ENCODE measurements at places on chromosomes 5 and 9.

DNA sequence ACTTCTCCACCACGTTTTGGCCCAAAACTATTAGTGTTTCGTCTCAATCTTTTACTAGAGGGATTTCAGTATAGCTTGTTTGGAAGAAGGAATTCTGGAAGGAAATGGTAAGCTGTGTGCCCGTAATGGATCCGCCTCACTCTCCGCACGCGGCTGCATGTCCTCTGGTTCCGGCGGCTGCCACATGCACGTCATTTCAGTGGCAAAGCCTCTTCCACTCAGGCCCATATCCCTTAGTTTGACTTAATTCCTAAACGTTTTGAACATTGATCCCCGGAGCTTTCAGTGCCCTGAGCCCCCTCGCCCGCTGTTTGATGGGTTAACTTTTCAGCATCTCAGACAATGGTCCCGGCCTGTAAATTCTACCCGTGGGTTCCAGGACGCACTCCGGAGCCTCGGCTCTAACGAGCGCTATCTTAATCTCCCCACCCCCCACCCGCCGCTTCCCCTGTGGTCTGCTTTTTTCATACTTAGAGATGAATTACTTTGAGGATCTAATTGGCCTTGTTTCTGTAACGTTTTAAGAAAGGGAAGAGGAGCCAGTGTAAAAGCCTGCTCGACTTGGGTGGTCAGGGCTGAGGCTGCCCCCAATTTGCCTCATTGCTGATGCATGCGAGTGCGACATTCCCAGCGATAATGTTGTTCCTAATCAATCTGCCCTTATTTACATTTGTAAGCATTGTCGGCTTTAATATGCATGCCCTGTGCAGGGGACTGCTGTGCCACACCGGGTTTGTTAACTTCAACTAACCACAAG is 4.6 kb downstream of the PTCH1 start:
- DNase-seq: peak; percentile 62

DNA sequence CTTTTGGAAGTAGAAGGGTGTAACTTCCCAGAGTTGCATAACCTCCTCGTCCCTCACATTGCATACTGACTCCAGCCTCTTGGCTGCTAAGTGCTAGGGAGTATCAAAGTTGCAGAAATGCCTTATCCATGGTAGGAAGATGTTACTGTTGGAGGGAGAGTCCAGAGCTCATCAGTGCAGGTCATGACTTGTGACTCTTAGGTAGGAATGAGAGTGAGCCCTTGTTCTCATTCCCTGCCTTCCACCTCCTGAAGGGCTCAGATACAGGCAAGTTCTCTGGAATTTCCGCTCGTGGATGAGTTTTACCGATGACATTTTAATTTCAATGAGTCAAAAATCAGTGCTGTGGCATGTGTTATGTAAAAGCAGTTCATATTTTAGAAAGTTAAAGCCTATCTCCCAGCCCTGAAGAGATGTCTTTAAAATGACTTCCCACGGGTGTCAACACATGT is 17.0 kb downstream of the IRX1 start:
- DNase-seq: no peak

DNA sequence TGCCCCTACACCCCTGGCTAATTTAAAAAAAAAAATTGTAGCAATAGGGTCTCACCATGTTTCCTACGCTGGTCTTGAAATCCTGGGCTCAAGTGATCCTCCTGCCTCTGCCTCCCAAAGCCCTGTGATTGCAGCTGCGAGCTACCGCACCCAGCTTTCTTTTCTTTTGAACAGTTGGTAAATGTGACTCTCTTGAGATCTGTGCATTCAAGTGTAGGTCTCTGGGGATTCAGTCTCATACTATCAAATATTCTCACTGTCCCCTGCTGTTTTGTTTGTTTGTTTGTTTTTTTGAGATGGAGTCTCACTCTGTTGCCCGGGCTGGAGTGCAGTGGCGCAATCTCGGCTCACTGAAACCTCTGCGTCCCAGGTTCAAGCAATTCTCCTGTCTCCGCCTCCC is 42.3 kb upstream of the CXXC5 start:
- no peak for DNase-seq

GRCh38 chr9:90870621-90871326 is 69.2 kb downstream of the SYK start:
- peak; percentile 55 for DNase-seq

DNA sequence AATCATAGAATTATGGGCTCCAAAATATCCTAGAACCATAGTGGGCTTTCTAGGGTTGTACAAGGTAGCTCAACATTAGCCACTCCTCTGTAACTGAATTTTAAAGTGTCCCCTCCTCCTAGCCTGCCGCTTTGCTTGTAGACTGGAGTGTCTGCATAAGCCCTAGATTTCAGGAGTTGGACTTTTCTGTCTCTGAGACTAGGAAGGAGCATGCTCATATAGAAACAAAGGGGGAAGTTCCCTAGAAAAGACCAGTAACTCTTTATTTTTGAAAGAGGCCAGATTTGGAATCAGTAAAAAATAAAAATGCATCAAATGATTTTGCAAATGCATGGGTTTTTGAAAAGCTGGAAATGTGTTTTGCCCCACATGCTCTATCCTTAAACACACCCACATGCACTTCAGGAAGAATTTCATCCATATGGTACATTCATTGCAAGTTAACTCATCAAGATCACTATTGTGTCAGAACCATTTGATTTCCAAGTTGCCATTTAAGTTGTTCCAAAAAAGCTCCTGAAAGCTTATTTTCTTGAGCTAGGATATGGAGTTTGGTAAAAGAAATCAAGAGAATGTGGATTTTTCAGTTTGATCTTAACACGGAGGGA is 121.0 kb upstream of the NR3C1 start:
- no peak for DNase-seq

GRCh38 chr5:65914641-65915196 is 11.7 kb upstream of the ERBIN start:
- no peak for DNase-seq

DNA sequence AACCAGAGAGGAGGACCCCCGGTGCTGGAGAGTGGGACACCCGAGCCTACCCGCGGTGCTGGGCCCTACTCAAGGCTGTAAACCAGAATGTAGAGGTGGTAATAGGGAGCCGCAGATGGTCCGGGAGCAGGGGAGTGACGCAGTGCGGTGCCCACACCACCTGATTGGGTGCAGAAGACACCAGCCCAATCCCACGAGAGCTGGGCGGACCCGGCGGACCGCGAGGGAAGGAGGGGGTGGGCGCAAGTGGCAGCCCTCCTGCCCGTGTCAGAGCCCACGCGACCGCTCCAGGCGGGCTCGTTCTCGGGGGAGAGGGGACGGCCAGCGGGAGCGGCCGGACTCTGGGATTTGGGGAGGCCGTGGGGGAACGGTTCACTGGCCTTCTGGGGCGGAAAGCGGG is 71.2 kb downstream of the C9orf50 start:
- peak; percentile 25 for DNase-seq

GRCh38 chr5:61304590-61305381 is 27.3 kb upstream of the ZSWIM6 start:
- no peak for DNase-seq

DNA sequence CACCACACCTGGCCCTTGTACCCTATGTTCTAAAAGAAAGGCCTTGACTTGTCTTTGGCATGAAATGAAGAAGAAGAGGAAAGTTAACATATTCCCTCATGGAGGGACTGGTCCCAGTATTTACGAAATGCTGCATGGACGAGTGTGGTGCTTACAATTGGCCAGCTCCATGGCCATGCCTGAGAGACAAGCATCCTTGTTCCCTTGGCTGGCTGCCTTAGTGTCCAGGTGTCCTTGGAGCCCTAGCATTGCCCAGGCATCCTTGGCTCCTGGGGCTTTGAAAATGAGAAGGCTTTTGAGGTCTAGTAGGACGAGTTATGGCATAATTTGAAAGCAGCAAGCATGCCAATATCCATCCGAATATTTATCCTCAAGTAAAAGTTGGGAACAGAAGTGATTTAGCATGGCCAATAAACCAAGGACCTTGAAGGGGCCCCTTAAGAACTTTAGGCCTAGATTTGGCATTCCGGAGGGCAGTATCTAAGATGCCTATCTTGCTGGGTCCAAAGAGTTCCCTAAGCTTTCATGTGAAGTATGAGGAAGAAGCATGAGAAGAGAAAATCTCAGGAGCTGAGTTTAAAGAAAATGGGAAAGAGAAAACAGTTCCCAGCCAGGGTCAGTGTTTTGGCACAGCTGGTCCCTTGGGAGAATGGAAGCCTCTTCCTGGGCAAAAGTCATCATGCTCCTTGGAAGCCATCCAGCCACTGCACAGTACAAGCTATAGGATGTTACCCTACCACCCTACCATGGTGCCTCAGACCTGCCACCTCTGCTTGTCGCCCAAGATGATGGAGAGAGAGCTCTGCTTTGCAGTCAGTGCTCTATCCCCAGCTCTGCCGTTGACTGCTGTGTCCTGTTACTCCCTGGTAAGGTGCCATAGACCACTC is 91.0 kb downstream of the AOPEP start:
- no peak for DNase-seq

DNA sequence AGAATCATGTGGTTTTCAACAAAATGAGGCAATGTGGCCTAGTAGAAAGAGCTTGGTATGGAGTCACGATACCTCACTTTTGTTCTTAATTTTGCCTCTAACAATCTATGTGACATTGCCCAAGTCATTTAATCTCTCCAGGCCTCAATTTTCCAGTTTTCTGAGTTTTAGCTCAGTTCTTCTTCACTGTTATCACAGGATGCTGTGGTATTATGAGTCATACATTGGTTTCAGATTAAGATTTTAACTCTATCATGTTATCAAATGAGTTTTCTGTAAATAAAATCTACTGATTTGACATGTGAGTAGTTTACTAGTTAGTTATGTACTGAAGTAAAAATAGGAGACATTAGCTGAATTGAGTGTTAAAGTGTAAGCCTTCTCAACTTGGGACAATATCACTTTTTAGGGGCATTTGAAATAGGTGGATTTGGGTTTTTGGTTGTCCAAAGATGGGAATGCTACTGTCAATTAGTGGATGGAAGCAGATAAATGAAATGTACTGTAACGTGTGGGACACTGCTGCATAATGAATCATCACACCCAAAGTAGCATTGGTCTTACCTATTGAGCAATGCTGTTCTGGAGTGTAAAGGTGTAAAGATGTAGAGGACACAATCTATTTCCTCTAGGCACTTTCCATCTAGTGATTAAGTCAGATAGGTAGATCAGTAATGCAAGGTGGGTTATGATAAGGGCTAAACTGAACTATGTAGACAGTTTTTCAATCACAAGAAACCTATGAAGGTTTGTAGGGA is 73.3 kb downstream of the NNT start:
- DNase-seq: no peak

DNA sequence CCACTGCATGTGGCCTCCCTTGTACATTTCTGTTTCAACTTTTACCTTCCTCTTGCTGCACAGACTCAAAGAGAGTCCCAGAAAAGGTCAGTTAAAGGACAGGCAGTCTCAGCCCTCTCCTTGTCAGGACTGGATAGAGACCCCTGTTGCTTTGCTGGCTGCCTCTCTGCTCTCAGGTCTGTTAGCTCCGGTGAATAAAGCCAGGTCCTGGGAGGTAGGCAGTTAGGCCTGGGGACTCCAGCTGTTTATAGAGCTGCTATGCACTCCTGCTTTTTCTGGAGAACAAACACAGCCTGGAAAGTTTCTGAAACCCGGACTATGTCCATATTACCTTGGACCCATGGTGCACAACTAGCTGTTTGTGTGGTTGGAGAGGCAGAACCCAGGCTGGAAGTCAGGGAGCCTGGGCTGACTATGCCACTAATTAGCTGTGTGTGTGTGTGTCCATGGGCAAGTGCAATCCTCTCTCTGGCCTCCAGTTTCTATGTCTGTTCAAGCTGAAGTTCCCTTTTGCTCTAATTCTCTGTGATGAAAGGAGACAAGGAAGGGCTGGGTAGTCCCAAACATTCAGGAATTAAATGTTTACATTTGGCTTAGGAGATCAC is 42.9 kb downstream of the GLRA1 start:
- peak; percentile 29 for DNase-seq

DNA sequence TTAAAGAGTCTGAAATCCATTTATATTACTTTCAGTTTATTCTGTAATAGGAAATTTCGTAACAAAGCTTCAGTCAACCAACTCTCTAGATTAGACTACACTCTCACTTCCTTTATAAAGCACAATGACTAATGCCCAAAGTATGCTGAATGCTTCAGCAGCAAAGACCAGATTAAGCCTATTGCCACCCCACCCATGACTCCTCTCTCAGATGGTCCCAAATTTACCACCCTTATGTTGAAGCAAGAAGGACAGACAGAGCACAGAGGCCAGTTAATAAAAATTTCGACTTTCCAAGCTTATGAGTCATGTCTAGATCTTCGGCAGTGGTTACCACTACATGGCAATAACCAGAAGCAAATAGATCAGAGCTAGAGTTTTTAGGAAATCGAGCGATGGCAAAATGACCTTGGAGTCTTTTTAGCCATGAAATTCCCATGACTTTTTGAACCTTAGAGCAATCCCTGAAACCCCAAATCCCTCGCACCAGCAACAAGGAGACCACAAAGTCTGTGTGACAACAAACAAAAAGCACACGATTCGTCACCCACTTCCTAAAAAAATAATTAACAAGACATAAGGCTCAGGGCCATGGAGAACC is 287.8 kb upstream of the RASA1 start:
- DNase-seq: no peak

DNA sequence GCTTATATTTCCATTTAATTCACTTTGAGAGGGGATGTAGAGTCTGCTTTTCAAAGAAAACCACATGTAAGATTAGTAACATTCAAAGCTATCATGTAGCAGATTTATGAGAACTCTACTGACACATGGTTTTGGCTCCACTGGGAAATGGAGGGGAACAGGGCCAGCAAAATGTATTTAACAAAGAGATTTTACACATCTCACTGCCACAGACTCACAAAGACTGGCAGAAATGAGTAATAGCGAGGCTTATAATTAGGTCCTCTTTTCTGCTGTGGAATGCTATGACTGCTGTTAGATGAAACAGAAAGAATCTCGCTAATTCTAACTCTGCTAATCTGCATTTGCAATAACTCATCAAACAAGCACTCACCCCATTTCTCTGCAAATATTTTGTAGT is 4.5 kb downstream of the DAP start:
- DNase-seq: no peak

DNA sequence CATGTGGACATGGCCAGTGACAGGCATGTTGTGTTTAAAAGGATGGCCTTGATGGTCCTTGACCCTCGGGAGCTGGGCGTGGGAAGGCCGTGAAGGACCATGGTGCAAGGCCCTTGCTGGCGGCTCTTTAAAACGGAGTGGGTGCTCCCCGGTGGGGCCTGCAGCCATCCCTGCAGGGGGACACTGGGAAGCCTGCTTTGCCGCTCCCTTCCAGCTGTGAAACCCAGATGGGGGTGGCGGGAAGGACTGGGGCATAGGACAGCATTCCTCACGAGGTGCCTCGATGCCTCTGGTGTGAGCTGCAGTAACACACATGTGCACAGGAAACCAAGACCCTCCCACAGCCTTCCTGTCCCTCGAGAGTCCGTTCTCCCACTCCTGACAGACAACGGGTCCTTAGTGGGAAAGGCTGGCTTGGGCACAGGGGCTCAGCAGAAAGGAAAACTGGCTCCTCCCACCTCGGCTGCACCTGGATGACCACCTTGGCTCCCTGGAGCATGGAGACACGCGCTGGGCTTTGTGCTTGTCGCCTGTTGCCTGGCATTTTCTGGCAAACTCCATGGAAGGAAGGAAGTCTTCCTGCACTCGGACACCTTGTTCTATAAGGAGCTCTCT is 30.3 kb upstream of the IRX4 start:
- DNase-seq: no peak

GRCh38 chr5:149681922-149682321 is 48.2 kb upstream of the PPARGC1B start:
- no peak for DNase-seq

All from neural progenitor cell (in vitro differentiated cells).